ENCODE measurements at places on chromosomes 2 and 18.

DNA sequence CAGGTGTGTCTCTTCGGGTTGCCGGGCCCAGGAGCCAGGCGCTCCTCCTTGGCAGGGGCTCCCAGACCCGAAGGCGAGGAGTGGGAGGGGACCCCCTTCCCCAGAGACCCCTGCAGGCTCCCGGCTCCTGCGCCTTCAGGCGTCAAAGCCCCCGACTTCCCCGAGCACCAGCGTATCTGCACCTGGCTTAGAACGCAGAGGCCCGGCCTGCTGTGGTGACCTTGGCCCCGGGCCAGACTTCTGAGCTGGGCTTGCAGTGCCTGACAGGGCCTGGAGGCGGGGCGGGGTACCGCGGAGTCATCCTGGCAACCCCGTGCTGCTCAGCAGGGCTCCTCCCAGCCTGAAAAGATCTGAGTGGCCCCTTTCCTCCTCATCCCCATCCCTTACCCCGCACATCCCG, 27.0 kb downstream of the SKA1 start:
- no peak for DNase-seq

DNA sequence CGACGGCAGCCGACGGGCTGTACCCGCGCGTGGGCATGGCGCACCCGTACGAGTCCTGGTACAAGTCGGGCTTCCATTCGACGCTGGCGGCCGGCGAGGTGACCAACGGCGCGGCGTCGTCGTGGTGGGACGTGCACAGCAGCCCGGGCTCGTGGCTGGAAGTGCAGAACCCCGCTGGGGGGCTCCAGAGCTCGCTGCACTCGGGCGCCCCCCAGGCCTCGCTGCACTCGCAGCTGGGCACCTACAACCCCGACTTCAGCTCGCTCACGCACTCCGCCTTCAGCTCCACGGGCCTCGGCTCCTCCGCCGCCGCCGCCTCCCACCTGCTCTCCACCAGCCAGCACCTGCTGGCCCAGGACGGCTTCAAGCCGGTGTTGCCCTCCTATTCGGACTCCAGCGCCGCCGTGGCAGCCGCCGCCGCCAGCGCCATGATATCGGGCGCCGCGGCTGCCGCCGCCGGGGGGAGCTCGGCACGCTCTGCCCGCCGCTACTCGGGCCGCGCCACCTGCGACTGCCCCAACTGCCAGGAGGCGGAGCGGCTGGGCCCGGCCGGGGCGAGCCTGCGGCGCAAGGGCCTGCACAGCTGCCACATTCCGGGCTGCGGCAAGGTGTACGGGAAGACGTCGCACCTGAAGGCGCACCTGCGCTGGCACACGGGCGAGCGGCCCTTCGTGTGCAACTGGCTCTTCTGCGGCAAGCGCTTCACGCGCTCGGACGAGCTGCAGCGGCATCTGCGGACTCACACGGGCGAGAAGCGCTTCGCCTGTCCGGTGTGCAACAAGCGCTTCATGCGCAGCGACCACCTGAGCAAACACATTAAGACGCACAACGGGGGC, 2.0 kb downstream of the SP9 start:
- no peak for DNase-seq

- DNase-seq: no peak
These were observed 526 bp downstream of the COX7A2L start for GRCh38 chr2:42360493-42360889.

- no peak for DNase-seq
These were observed 397.9 kb downstream of the MEIS1 start for GRCh38 chr2:66832646-66833435.

DNA sequence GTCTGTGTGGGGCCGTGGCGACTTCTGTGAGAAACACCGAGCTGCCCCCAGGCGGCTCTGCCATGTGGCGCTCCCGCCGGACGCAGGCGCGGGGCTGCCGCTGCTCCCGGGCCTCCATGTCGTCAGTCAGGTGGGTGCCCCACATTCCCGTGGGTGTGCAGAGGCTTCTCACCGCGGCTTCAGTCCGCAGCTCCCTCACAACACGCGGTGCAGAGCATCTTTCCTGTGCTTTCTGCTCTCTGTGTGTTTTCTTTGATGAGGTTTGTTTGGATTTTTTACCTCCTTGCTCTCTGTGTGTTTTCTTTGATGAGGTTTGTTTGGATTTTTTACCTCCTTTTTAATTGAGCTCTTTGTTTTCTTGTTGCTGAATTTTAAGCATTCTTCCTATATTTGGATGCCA, 13.0 kb downstream of the AQP12A start:
- no peak for DNase-seq

GRCh38 chr2:189466656-189467055, 25.4 kb downstream of the WDR75 start:
- DNase-seq: no peak

DNA sequence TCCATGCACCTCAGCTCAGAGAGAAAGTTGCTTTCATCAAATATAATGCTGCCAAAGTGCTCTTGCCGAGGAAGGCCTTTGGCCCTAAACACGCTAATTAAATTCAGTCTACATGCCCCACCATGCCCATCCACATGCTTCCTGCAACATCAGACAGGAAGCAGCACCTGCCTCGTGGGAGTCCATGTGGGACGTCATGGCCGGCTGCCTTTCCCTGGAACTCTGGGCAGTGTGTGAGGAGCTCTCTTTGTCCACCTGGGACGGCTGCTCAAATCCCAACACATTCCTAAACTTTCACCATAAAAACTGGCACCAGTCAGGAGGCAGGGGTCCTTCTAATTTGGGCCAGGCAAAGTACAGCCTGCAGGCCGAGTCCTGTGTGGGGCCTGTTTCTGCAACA, 23.1 kb downstream of the FAM178B start:
- DNase-seq: no peak

DNA sequence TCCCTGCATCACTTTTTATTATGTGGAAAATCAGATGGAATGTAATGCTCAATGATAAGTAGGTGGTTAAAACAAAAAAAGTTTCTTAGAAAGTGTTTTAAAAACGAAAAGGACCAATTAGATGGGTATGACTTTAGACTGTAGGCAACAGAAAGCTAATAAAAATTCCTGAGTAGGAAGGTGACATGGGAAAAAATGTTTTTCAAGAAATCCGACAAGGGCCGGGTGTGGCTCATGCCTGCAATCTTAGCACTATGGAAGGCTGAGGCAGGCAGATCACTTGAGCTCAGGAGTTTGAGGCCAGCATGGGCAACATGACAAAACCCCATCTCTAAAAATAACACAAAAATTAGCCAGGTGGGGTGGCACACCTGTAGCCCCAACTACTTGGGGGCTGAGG, 126.1 kb downstream of the THADA start:
- DNase-seq: no peak

GRCh38 chr18:48020337-48021250, 90.1 kb upstream of the SMAD2 start:
- DNase-seq: no peak

- no peak for DNase-seq
These were observed 50.4 kb downstream of the MBD2 start for GRCh38 chr18:54173980-54174630.

- DNase-seq: no peak
These were observed 58.6 kb upstream of the DOCK10 start for GRCh38 chr2:225100856-225101294.

DNA sequence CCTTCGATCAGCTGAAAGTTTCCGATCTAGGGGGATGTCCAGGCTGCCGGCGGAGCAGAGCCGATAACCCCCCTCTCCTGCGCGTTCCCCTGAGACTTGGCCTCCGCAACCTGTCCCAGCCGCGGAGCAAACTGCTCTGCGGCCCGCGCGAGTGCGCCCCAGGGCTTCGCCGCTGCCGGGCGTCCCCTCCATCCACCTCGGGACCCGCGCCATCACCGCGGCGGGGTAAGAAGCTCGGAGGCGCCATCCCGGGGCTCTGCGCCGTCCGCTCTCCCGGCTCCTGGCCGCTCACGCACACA, 990 bp upstream of the GDF7 start:
- DNase-seq: no peak

DNA sequence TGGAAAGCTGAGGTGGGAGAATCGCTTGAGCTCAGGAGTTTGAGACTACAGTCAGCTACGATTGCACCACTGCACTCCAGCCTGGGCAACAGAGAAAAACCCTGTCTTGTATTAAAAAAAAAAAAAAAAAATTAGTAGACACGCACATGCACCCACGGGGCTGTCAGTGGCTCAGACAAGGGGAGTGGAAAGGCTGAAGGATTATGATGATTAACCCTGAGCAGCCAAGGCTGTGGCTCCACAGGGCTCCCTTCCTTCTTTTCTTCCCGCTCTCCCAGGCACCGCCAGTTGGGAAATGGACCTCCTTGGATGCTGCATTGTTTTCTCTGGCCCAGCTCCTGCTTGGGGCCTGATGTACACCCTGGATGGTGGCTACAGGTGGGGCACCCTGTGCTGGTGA, 49.0 kb upstream of the RAB6C start:
- DNase-seq: no peak

- no peak for DNase-seq
These were observed 124.7 kb downstream of the PDE1A start for GRCh38 chr2:182302174-182302573.

GRCh38 chr2:242002944-242003343, 133.4 kb downstream of the RTP5 start:
- no peak for DNase-seq

- no peak for DNase-seq
These were observed 15.2 kb downstream of the CDKL4 start for GRCh38 chr2:39228413-39229209.

DNA sequence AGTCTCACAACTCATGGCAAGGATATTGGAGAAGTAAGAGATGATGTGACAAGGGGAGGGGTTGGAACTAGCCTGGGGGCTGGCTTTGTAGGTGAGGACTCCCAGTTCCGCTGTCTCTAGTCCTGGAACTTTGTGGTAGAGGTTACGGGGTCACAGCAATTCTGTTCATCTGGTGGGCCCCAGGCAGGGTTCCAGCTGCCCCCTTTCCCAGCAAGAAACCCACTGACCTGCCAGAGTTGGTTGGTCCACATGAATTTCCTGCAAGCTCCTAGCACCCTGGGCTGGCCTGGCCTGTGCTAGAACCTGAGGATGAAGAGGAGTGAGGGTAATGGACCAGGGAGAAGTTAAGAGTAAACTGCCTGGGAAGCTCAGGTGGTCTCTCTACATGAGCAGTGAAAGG, 41.3 kb downstream of the PSD4 start:
- no peak for DNase-seq

GRCh38 chr2:6865346-6866274, at the start of gene CMPK2:
TSS of gene CMPK2 (minus strand) at chr2:6865907. CDS start at chr2:6865696, 211 bp downstream.
- peak; percentile 54 for DNase-seq

DNA sequence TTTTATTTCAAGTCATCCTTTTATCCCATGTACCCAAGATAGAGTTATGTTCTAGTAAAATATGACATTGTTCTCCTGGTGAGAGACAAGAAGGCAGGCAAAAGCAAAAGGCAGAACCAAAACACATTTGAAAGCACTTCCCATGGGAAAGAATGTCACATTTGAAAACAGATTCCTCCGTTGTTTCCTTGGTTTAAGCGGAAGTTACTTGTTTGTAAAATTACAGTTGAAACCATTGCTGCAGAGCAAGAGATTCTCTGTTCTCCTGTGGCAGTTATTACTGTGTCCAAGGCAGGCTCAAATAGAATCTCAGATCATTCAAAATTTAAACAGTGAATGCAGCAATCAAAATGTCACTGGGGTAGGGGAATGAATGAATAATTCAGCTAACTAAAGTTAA, 149.6 kb downstream of the MTCL1 start:
- DNase-seq: no peak

- DNase-seq: no peak
These were observed 147.7 kb downstream of the KLHL29 start for GRCh38 chr2:23532391-23533337.

DNA sequence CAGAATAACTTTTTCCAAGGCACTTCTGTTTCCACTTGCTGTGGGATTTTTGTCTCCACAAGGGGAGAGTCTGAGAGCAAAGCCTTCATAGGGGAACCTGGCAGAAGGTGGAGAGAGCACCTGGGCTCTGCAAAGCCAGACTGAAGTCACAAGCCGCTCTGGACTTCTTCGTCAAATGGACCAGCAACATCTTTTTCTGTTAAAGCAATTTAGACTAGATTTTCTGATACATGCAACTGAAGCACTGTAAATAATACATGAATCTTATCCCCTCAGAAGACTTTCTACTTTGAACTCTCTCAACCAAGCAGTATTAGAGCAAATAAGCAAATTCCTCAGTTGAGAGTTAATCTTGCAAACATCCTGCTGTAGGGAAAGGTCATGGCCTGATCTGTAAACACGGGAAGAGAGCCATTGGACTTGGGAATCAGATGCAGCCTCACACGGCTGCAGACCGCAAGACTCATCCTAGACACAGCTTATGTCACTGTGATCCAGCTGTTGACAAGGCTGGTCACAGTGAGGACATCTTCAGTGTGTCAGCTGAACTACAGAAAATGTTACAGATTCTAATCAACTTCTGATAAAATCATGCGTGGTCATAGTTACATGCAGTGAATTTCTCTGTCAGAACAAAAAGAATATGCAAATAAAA, 3.2 kb downstream of the SH3YL1 start:
- DNase-seq: no peak

- no peak for DNase-seq
These were observed 62.9 kb upstream of the CTIF start for GRCh38 chr18:48475635-48476549.

DNA sequence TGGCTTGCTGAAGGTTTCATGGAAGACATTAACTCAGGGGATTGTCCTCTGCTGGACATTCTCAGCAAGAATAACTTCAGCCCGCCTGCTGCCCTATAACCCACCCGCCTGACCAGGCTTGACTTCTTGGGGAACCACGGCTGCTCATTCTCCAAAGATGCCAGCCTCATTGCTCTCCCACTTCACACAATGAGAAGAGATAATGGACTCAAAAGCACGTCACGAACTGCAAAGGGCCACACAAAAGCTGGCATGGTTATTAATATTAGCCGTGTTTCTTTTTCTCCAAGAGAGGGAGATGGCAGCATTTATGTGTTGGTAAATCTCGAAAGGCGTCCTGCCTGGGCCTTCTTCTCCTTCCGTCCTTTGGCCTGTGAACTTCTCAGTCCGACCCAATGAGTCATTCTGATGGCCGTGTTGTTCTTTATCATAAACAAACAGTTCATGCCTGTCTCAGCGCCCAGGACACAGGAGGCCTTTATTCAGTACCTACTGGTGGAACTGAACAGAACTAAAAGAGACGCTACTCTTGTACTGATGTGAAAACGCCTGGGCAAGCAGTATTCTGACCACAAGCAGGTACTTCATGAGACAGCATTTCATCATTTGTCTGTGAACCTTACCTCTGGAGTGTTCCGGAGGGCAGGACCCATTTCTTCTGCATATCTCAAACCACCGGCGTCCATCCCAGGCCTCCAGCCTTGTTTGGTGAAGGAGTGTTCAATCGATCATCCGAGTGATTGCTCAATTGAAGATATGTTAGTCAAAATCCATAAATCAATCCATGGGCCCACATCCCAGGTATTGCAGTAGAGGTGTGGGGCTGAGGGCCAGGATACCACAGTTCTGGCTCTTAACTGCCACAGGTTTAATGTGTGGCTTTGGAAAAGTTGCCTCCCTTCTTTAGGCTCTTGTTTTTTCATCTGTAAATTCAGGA, 25.1 kb upstream of the KLHL29 start:
- DNase-seq: no peak

- no peak for DNase-seq
These were observed 33.9 kb downstream of the FN1 start for GRCh38 chr2:215401896-215402379.

DNA sequence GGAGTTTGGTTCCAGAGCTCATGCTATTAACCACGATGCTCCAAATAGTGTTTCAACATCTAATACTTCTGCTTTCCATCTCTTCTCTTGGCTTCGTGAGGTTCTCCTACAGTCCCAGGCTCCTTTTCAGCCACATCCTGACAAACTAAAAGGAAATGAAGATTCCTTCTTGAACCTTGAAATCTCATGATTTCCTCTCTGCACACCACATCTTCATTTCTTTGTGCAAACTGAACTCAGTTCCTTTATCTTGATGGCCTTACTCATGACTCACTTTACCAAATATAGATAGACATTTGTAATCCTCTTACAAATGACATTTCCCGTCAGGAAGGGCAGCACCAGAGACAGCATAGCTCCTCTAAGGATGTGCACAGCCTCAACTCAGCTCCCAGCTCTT, 50.0 kb upstream of the ITGA4 start:
- DNase-seq: no peak

Measured in stimulated activated CD8-positive, alpha-beta memory T cell treated with anti-CD3 and anti-CD28 coated beads, Interleukin-7, amount 100 ng/mL, for 24 hours (primary cell).